ENCODE measurements at places on chromosomes 1 and 21.

GRCh38 chr1:186055846-186056245 is 319.2 kb downstream of the TPR start:
- DNase-seq, result no peak

GRCh38 chr1:207414606-207415108 is 39.5 kb upstream of the CR2 start:
- DNase-seq, result no peak

DNA sequence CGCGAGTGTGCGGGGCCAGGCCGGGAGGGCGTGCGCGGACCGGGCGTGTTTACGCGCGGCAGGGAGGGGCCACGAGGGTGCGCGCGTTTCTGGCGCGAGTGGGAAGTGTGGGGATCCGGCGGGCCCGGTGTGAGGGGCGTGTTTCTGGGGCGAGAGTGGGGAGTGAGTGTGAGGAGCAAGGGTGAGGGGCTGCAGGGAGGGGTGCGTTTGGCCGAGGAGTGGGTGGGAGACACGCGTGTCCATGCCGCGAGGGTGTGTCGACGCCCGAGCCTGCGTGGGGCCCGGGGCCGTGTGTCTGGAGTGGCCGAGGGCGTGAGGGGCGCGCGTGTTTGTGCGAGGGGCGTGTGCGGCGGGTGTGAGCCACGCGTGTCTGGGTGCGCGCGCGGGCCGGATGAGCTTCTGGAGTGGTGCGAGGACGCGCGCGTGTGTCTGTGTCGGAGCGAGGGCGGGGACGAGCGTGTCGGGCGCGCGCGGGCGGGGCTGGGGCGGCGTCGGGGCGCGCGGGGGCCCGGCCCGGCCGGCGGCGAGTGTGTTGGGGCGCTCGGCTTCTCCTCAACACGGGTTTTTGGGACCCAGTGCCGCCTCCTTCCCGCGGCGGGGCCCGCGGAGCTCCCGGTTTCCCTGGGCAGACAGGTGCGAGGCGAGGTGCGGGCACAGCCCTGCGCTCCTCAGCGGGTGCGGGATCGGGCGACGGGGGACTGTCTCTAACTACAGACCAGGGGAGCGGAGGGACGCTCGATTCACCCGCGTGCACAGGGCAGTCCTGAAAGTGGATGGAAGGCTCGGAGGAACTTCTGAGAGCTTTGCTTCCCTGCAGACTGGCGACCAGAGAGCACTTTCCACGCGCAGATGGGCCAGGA is 65.8 kb upstream of the VAMP3 start:
- peak; percentile 36 for DNase-seq

- DNase-seq, result peak; percentile 55
Observed at GRCh38 chr21:42107881-42108553, 36.9 kb downstream of the UMODL1 start.

GRCh38 chr1:228465571-228466146 is 21.5 kb upstream of the RNF187 start:
- DNase-seq, result no peak

GRCh38 chr21:25501996-25502665 is 105.2 kb downstream of the MRPL39 start:
- no peak for DNase-seq

DNA sequence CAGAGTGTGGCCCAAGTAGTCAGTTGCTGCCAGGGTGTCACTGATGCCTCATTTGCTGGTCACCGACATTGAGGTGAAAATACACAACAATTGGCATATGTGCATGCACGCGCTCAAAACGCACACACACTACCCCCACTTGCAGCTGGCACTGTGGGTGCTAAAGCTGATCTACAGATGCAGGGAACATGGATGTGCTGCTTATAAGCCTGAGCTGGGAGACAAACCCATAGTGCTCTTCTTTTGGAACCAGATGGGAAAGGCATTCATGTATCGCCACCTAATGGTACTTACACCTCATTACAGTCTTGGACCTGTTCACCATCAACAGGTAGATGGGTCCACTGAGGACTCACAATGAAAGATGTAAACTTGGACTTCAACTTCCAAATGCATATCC is 70.3 kb upstream of the CAMK1G start:
- DNase-seq, result no peak

GRCh38 chr1:18637962-18638834 is 7.6 kb downstream of the PAX7 start:
- DNase-seq, result no peak

DNA sequence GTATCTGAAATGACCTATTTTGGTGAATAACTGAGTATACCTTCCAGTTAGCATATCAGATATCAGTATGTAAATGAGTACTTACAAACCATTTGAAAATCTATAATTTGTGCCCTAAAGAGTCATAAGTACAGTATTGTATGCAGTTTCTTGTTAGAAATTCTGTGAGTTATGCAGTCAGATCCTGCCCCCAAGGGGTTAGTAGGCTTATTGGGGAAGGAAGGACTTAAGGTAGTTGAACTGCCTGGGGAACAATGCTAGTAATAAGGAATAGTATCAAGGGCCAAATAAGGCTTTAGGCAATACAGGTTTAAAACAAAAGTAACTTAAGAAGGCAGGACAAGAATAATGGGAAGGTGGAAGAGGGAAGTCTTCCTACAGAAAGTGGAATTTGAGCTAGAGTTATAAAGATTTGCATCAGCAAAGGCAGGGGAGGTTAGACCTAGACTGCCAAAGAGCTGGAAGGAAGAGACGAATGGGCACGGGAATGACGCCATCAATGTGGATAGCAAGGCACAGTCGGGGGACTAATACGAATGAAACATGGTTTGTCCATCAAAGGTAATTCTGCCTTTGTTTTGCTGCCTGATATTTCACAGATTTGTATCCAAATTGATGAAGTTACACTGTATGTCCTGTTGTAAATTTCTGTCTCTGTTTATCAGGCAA is 182.9 kb upstream of the DPYD start:
- DNase-seq, result no peak

DNA sequence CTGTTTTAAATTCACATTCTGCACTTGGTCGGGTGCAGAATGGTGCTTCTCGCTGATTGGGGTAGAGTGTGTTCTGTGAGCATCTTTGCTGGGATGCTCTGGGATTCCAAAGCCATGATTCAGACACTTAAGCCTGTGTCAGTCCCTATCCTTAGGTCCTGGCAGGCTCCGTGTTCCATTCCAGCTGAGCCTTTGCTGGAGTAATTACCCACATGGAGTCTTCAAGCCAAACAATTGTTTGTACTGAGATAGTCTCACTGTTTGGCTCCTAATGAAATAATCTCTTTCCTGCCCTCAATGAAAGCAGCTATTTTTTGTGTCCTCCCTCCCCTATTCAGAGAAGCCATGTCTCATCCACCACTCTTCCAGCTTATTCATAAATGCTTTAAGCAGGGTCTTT is 18.7 kb downstream of the SMAP2 start:
- DNase-seq, result no peak

GRCh38 chr21:44929242-44929798 is 8.6 kb upstream of the ITGB2 start:
- no peak for DNase-seq

GRCh38 chr1:211420389-211420788 is 71.6 kb downstream of the RD3 start:
- no peak for DNase-seq

DNA sequence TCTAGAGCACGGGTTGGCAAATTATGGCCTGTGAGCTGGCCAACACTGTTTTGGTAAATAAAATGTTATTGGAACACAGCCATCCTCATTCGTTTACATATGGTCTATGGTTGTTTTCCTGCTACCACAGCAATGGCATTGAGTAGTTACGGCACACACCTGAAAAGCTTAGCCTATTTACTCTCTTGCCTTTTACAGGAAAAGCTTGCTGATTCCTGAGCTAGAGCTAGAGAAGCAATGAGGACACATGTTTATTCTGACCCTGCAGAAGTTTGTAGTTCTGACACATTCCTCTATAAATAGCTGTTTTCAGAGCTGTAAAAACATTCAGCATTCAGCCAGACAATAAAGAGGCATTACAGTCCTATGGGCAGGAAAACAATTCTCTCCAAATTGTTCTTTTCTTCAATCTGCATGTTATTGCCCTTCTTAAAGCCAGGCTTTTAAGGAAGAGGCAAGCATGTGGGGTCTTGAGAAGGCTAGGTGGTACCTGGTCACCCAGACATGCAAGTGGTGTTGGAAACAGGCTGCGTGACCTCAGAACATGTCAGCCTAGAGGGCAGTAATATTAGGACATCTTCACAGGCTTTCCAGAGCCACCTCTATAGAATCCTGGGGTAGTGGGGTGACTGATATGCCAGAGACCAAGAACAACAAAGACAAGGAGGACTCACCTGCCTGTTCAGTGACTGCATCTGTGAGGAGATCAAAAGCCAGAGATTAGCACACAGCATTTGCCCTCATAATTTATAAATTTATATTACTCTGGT is 1.6 kb downstream of the FCRL2 start:
- DNase-seq, result no peak

DNA sequence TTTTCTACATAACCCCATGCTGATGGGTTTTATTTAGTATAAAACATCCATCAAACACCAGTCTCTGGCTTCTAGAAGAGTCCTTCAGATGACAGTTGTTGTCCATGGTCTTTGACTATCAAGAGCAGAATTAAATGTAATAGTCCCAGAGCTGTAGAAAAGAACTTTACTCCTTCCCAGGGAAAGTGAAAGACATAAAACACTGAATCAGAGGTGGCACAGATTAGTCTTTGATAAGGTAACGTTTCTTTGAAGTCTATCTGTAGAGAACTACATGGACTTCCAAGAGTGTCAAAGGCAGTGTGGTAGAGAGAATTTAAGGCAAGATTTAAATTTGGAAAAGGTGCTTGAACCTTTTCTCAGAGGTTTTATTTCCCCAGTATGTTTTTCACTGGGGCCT is 21.9 kb downstream of the SYNC start:
- no peak for DNase-seq

DNA sequence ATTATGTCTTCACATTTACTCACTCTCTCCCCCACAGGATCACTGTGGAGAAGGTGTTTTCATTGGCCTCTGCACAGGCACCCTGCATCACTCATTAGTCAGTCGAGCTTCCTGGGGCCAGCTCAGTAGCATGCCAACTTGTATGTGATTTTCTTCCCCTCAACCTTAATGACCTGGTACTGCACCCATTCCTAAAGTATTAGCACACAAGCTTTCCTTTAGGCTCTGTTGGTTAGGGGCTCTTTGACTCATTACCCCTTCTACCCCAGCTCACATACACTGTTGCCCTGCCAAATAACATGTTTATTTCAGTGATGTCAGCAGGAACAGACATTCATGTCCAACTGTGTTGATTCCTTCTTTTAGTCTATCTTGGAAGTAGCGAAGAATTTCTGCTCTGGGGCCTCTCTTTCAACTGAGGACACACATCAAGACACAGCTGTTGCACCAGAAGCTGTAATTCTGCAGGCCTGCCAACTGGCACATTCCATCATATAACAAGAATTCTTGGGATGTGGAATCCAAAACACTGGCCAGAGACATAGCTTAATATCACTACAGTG is 603.5 kb upstream of the ADAMTS5 start:
- no peak for DNase-seq
